Activated CD4-positive, alpha-beta T cell treated with anti-CD3 and anti-CD28 coated beads, Interleukin-2, Interleukin-4, amounts not matched to agents 100 ng/mL and 50 ng/mL, durations not matched to agents 16 hours and 8 hours (primary cell): ENCODE measurements at places on chromosomes 3 and 15.

DNA sequence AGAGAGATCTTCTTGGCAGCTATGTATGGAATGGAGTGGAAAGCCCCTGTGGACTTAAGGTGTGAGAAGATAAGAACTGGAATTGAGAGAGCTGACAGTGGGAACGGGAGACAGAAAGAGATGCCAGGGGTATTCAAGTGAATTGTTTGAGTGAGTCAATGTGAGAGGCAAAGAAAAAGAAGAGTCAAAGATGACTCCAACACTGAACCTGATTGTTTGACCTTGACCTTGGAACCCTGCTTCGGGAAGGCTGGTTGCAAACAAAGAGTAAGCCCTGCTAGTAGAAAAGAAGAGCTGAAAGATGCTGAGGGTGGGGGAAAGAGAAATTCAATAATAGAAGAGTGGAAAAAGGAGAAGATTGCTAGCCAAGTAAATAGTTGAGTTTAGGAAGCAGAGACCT is 238.6 kb downstream of the BBX start:
- no peak for DNase-seq

- peak; percentile 61 for DNase-seq
Measured at GRCh38 chr3:194395778-194396538, 3.1 kb downstream of the GP5 start.

GRCh38 chr3:194494951-194495374 is 8.2 kb upstream of the ATP13A3 start:
- no peak for DNase-seq

GRCh38 chr3:130843441-130843840 is 50.4 kb upstream of the ATP2C1 start:
- DNase-seq: no peak

DNA sequence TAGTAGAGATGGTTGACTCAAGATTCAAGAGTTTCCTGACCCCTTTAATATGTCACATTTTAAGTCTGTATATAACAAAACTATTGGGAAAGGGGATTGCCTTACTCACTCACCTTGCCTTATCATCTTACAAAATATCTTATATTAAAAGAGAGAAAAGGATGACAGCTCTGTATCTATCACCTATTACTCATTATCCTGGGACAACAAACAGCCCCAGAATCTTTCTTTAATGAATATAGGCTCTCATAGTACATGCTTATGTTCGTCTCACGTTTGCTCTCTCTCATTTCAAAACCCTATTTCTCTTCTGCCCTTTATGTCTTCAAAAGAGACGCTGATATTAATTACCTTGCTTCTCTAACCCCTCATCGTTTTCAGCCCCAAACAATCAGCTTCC is 1023.4 kb upstream of the CFAP20DC start:
- DNase-seq: no peak

DNA sequence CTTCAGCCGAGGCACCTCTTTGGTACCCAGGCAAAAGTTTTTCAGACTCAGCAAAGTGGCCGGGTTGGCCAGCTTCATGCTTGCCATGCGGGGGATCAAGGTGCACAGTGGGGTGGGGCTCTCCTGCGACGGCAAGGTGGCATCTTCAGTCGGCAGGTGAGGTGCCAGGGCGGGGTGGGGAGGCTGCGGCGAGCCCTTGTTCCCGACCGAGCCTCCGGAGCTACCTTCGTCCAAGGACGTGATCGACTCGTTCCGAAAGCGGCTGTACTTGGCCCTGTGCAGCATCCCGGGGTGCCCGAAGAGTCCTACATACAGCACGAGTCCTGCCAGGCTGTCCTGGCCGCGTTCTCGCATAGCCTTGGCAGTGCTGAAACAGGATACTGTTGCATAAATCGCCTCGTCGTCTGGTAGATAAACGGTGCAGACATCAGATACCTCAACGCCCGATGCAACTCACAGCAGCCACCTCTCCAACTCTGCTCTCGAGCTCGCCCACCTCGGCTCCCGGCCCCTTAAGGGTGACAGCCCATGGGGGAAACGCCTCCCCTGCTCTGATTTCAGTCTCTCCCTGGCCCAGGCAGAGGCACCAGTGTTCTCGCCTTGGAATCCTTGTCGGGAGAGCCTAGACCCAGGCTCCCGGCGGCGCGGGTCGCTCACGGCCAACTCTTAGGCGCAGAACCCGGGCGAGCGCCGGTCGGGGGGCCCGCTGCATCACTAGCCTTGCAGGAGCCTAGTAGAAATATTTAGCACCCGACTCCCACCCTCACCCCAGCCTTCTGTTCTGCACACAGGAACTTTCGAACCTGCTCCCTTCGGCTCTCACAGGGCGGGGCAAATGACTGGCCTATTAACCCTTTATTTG is 826 bp downstream of the SHC4 start:
- no peak for DNase-seq

DNA sequence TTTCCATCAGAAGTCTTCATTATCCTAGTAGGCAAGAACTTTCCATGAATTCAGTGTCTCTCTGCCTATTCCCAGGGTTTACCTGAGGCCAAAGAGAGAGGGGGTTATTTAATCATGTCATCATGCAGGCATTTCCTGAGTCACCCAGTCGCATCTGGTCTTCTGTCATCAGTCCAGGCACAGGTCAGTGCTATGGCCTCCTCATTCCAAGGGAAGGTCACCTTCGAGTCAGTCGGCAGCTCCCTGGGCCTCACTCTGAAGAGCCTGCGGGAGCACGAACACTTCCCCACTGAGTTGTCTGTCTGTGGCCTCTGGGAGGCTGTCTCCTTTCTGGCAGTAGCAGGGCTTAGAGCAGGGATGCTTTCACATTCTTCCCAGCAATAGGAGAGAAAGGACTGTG is 26.2 kb upstream of the LRTM1 start:
- no peak for DNase-seq

- DNase-seq: no peak
Measured at GRCh38 chr3:190173426-190173825, 52.7 kb upstream of the P3H2 start.

- DNase-seq: peak; percentile 33
Measured at GRCh38 chr3:62665627-62666437, 209.4 kb downstream of the CADPS start.
